ENCODE measurements at places on chromosomes 2 and 18.

GRCh38 chr18:8996771-8997432 is 105.6 kb upstream of the NDUFV2 start:
- no peak for DNase-seq

DNA sequence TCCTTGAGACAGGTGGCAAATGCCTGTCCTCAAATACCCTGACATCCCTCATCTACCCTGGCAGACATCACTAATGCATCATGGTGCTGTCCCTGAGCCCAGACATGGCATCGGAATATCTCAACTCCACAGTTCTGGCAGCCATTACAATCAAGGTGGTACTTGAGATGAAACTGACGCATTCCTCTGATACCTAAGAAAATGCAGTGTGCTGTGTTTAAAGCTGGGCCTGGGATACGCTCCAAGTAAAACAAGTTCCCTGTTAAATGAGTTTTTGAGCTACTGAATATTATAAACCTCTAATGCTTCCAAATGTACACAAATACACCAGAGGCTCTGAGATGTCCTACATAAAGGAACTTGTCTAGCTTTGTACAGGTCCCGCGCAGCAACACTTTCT is 29.8 kb downstream of the POLR1A start:
- DNase-seq: no peak

- DNase-seq: no peak
These were observed 22.1 kb downstream of the SRD5A2 start for GRCh38 chr2:31558401-31559295.

GRCh38 chr2:28713577-28714298 is 37.9 kb upstream of the PPP1CB start:
- no peak for DNase-seq

- no peak for DNase-seq
These were observed 21.7 kb upstream of the APCDD1 start for GRCh38 chr18:10432781-10433180.

DNA sequence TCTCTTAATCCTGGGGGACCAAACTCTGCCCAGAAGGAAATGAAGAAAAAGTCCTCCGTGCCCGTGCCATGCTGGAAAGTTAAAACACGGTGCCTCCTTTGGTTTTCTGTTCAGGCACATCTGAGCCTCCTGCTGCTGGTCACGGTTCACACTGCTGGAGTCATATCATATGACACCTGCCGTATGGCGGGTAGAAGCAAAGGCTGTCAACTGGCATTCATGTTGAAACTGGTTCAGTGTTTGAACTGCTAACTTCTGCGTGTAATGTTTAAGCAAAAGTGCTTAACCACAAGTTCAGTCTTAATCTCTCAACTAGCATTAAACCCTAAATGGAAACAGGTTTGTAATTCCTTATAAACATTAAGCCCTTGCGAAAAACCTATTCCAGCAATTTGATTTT is 3.1 kb downstream of the STK39 start:
- no peak for DNase-seq

- no peak for DNase-seq
These were observed 47.3 kb downstream of the C2orf42 start for GRCh38 chr2:70143314-70144150.

- DNase-seq: no peak
These were observed 38.5 kb upstream of the ATP8B1 start for GRCh38 chr18:57841568-57841967.

GRCh38 chr18:50297621-50298442 is 10.3 kb upstream of the CXXC1 start:
- DNase-seq: peak; percentile 36

DNA sequence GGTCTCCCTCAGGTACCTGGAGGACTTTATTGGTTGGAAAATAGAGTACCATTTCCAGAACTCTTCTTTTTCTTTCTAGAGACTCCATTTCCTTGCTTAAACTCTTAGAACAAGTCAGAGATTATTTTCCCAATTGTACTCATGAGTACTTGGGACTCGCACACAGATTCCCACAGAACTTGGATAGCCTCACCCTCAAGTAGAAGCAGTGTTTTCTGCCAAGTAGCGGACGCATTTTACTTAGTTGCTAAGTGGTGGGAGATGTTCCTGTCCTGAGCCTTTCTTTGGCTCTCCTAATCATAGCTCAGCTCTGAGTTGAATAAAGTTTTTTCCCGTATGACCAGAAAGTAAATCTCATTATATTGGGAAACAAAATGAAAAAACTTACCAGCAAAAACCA is 17.2 kb downstream of the SLC30A3 start:
- no peak for DNase-seq

- no peak for DNase-seq
These were observed 444.8 kb upstream of the NRP2 start for GRCh38 chr2:205237524-205237923.

DNA sequence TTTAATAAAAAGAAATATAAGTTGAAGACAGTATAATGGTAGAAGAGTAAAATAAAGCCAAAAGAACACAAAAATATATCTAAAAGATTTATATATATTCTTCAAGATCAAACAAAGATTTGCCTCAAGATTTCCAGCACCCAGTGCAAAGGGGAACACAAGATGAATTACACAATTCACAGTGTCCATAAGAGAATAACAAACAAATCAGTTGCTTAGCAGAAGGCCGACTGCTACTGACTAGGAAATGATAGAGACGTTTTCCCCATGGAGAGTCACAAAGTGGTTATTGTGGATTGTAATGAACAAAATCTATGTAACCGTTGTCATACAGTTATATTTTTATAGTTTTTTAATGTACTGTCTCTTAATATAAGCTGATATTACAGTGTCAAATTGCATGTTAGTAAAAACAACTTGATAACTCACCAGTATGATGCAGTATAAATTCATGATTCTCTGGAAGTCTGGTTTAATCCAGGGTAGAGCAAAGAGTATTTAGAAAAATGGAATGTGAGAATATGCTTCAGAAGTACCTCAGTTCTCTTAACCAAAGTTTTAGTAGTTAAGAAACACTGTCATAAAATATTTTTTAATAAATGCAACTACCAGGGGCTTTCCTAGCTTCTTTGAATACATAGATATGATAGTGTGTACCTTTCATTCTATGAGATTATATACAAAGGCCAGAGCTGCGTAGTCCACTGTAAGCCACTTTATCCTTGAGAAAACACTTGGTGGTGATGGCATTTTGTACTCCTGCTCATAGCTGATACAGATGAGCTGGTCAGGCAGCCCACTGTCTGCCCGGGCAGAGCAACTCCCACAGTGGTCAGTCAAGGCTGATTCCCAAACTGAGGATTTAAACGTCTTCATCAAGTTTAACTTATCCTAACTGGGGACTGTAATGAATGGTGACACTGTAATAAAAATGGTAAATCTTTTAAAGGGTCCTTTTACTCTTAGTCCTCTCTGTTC is 180.5 kb upstream of the DTNA start:
- no peak for DNase-seq

GRCh38 chr2:40740419-40740818 is 288.5 kb upstream of the SLC8A1 start:
- no peak for DNase-seq

- no peak for DNase-seq
These were observed 350.6 kb downstream of the DCDC2C start for GRCh38 chr2:4053769-4054493.

DNA sequence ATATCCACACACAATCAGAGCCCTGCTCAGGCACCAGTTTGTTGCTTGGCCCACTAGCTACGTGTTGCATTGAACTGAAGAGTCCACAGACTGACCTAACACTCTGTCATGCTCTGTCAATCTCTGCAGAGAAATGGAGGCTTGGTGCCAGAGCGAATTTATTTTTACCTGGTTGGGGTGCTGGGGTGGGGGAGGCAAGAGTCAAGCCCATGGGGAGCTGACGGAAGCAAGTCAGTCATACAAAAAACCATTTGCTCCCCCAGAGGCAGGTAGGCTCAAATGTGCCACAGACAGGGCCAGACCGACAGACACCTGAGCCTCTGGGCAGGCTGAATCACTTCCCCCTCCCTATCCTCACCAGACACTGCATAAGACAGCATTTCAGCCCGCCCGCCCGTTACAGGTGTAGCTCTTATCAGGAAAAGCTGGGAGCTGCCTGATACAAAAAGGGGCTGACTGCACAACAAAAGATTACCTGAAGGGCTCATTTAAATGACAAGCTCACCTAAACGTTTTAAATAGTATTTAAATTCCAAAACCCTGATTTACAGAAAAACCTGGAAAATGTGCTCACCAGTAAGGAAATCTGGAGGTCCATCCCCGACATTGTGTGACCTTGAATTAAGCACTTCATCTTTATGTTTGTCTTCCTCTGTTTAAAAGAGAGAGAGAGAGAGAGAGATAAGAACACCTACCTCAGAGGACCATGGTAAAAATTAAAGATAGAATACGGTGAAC is 2.1 kb upstream of the PCBP1 start:
- no peak for DNase-seq

- peak; percentile 6 for DNase-seq
These were observed 816.4 kb downstream of the SOCS6 start for GRCh38 chr18:71105078-71105819.

GRCh38 chr2:63497576-63497975 is 90.7 kb downstream of the WDPCP start:
- DNase-seq: no peak

GRCh38 chr2:34785206-34785785 is 1186.2 kb upstream of the FAM98A start:
- DNase-seq: no peak

GRCh38 chr2:46270384-46270783 is 26.8 kb upstream of the EPAS1 start:
- DNase-seq: no peak

DNA sequence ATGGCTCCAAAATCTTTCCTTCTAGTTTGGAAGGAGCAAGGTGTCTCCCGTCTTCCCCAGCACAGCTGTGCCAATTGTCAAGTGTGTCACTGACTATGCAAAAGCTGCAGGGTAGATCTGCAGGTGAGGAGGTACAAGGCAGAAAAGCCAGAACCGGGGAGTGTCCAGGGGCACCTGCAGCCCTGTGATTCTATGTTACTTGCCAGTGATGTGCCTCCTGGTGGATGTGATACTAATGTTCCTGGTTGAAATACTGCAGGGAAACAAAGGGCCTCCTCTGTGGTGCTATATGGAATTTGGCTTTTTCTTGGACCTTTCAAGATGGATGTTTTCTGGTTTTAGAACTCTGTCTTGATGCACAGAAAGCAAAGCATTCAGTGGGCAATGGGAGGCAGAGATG is 80.3 kb downstream of the ST6GAL2 start:
- DNase-seq: no peak

DNA sequence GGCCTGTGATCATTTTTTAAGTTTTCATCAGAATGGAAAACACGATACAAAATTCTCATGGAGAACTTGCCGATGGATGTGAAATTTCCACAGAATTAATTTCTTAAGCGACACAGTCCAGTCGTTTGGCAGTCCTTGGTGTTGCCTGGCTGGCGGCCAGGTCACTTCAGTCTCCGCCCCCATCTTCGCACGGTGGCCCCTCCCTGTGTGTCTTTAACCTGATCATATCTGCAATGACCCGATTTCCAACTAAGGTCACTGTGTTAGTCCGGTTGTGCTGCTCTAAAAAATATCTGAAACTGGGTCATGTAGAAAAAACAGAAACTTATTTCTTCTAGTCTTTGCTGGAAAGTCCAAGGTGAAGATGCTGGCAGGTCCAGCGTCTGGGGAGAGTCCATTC is 44.5 kb upstream of the COPS8 start:
- no peak for DNase-seq

DNA sequence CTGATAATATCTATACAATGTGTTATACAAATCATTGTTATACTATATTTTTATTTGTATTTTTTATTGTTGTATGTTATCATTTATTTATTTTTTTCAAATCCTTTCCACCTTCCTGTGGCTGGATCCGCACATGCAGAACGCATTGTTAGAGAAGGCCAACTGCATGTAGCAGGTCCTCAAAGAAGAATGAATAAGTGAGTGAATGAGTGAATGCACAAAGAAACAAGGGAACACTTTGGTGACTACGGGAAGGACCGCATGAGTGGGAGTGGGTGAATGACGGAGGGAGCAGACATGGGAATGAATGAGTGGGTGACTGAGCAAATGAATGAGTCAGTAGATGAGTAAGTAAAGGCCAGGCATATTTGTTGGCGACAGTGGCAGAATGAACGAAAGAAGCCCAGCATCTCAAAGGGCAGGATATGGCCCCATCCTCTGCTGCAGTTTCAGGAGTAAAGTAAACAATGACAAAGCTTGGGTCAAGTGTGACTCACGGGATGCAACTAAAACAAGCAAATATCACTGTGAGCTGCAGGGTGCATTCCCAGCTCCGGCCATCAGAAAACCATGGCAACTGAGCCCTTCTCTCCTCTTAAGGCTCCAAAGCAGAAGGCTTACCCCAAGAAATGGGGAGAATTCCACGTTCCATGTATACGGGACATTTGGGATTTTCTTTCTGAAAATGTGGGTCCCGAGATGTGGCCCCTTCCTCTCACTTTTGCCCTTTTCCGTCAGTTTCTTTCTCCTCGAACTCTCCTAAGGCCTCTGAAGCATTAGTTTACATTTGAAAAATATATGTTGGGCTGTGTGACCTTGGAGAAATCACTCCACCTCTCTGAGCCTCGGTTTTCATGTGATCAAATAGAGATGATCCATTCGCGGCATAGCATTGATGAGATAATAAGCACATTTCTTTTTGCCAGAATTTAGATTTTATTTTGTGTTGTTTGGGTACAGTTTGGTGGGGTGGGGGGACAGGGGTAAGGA is 24.5 kb downstream of the KCNF1 start:
- peak; percentile 79 for DNase-seq

DNA sequence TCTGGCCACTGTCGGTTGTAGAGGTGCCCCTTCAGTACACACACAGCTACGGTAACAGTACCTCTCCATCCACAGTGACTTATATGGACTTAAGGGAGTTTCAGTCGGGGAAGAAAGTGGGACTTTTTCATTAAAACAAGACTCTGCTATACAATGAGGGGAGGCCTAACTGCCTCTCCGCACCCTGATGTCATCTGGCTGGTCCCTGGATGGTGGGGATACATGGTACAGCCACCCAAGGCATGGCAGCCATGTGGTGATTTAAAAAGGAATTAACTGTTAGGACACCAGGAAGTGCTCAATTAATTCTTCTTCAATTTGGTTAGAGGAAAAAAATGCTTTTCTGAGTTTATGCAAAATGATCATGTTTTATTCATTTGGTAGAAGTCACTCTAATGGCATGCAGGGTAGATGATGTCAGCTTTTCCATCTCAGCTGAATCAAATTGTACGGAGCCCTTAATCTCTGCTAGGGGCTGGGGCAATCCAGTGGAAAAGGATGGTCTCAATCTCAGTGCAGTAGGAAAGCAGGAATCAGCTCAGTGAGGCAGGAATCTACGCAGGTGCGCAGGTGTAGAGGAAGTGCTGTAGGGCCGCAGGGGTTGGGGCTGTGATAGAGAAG is 243.9 kb downstream of the PRKCE start:
- DNase-seq: no peak

DNA sequence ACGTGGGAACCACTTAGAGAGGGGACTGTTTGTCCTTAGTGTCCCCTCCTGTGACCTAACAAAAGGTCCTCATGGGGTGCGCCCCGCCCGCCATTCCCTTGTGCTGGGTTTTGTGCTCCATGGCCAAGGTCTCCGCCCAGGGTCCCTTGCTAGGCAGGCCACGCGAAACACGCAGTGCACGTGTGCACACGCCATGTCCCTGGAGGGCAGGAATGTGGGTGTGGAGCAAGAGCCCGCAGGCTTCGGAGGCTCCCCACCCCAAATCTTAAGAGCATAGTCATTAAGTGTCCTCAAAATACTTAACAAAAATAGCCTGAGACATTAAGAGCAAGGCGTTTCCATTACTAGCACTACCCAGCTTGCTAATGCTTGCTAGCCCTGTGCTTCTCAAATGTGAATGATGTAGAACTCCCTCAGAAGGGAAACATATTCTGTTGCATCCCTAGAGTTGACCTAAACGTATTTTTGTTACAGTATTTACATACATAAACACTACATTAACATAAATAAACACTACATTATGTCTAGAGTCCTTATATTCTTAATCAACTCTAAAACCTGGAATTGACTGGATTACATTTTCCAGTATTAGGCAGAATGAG is 117.6 kb upstream of the APCDD1 start:
- no peak for DNase-seq

Measured in astrocyte of the cerebellum (primary cell).